ENCODE measurements at places on chromosomes 2 and 18.

DNA sequence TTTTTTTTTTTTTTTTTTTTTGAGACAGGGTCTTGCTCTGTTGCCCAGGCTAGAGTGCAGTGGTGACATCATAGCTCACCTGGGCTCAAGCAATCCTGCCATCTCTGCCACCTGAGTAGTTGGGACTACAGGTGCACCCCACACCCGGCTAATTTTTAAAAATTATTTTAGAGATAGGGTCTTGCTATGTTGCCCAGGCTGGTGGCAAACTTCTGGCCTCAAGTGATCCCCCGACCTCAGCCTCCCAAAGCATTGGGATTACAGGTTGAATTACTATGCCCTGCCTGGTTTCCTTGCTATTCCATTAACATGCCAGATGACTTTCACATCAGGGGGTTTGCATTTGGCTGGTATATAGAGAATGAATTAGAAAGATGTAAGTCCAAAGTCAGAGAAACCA, 253.2 kb downstream of the CAMKMT start:
- DNase-seq, result no peak

- no peak for DNase-seq
These were observed 79.4 kb downstream of the GFPT1 start for GRCh38 chr2:69307579-69308064.

DNA sequence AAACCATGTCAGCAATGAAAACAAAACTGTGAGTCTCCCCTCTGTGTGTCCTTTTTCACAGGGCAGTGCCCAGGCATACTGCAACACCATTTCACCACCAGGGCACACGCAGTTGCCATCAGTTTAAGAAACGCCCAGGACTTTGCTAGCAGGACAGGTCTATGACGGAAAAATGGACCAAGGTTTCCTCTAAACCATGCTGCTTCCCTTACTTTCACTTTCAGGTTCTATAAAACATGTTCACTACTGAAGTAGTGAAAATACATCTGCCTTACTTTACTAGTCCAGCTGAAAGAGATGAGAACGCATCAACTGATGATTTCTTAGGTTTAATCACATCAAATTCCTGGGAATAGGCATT, 110.5 kb downstream of the TCF4 start:
- DNase-seq, result no peak

GRCh38 chr18:45174629-45175136, 440.6 kb upstream of the SLC14A2 start:
- DNase-seq, result no peak

DNA sequence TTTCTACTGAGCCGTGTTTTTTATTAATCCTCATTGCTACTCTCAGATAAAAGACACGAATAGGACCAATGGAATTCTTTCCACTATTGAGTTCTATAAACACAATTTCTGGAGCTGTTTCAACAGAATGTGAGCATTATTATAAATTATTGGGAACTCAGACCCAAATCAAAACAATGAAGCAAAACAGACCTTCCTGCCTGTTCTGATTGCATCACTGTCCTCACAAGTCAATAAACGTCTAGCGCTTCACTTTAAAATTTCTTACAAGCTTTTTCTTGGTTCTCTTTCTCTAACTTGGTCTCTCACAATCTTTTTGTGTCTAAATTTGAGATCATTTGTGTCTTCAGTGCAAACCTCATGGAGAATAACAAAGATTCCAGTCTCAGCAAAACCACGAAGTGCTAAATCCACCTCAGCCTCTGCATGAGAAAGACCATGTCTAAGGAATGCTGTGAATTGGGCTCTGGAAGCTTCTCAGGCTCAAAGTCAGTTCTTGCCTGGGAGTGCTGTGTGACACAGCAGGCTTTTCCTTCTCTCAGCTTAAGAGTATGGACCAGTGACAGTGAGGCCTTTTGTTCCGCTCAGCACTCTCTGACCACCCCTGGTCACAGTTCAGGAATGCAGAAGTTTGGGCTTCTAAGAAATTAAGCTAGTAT, 22.8 kb downstream of the ARHGAP28 start:
- DNase-seq, result no peak

DNA sequence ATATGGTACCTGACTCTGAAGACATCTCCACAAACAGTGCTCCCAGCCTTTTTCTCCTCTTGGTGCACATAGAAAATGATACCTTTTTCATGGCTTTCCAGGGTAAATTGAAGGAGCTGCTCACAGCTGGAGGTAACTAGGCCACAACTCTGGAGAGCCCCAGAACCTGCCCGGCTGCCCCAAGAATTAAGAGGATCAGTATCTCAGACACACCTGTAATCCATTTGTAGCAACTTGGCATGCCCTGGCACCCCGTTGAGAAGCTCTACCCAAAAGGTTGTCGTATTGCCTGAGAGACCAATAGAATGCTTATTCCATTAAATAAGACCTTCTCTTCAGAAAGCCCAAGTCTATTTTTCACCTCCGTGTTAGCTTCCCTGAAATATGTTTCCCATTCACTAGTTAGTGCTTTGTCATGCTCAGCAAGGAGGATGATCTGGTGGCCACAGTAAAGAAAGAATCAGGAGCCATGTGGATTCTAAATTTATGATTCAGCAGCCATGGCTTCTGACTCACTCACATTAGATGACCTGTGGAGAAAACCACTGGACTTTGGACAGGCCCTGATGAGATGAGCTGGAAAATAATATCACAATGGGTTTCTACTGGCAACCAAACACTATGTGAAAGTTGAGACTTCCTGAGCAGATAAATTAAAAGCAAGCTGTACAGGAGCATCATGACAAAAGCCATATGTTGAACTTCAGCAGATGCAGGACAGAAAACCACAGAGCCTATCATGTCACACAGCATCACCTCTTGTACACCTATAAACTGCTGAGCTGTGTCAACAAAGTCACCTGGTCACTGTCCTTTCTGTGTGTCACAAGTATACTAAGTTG, 253.3 kb upstream of the OSR1 start:
- DNase-seq, result no peak

DNA sequence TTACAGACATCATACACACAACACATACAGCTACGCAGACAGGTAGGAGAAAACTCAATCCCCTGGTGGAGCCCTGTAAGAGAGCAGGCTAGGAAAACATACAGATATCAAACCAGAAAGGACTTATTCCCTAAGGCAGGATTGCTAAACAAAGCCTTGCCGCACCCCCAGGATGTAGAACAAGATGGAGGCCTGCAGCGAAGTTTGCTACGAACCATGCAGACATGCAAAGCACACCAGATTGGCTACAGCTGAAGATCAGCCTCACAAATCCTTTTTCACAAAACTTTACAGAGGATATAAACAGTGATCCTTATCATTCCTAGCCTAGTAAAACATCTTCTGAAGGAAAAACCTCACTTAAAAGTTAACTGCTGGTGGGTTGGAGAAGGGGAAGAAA, 28.3 kb downstream of the C18orf54 start:
- no peak for DNase-seq

DNA sequence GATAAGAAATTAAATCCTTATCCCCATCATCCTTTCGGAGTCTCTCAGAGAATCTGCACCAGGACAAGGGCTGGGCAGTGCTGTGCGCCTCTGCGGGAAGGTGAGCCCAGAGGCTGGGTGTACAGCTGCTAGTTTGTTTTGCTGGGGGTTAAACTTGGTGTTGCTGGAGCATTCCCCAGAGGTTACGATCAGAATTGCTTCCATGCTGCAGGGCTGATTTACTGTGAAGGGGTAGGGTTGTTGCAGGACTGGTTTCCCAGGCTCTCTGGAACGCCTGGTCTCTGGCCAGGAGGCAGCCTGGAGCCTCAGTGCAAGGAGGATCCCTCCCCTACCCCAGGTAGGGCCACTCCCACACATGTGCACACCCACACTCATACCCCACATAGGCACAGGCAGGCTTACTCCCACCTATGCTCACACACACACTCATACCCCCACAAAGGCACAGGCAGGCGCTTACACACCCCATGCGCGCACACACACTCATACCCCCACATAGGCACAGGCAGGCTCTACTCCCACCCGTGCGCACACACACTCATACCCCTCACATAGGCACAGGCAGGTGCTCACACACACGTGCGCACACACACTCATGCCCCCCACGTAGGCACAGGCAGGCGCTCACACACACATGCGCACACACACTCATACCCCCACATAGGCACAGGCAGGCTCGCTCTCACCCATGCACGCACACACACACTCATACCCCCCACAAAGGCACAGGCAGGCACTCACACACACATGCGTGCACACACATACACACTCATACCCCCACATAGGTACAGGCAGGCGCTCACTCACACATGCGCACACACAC, 11.3 kb downstream of the CNNM4 start:
- no peak for DNase-seq

DNA sequence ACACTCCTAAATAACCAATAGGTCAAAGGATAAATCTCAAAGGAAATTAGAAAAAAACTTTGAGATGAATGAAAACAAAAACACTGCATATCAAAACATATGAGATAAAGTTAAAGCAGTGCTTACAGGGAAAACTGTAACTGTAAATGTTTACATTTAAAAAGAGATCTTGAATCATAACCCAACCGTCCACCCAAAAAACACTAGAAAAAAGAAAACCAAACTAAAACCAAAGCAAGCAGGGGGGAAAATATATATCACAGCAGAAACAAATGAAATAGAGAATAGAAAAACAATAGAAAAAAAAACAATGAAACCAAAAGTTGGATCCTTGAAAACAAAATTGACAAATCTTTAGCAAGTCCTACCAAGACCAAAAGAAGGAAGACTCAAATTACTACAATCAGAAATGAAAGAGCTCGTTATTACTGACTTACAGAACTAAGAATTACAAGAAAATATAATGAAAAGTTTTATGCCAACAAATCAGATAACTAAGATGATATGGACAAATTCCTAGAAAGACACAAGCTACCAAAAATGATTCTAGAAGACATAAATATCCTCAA, 65.6 kb downstream of the TLK1 start:
- DNase-seq, result no peak

DNA sequence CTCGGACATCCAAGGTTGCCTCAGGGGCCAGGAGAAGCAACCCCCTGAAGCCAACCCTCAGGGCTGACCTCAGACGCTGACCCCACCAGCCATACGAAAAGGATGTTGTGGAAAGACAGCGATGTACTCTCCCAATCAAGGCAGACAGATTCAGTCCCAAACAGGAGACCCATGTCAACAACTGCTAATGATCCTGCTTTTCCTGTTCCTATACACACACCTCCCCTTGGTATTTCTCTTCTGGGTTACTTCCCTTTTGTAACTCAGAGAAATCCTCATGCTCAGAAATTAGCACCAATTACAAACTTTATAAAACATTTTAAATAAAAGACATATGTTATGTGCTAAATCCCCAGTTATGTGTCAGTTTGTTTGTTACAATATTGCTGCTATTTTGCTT, 120.8 kb downstream of the PID1 start:
- no peak for DNase-seq

- DNase-seq, result no peak
These were observed 21.7 kb downstream of the NR4A2 start for GRCh38 chr2:156310773-156311172.

- no peak for DNase-seq
These were observed 27.1 kb upstream of the MARCO start for GRCh38 chr2:118914721-118915453.

DNA sequence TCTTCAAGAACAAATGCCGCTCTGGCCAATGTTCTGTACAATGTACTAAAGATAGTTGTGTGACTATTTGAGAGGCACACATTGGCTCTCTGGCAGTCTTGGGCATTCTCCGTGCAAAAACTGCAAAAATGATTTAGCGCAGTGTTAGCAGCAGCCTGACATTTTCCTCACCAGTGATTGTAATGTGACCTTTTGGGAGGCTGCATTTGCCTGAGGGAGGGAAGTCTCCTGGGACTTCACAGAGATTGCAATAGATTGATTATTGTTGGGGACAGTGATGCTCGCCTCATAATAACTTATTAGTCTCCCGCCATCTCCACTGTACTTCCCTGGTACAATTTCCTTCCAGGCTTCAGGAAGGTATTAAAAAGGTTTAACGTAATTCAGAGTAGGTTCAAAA, 149.2 kb downstream of the UXS1 start:
- no peak for DNase-seq

DNA sequence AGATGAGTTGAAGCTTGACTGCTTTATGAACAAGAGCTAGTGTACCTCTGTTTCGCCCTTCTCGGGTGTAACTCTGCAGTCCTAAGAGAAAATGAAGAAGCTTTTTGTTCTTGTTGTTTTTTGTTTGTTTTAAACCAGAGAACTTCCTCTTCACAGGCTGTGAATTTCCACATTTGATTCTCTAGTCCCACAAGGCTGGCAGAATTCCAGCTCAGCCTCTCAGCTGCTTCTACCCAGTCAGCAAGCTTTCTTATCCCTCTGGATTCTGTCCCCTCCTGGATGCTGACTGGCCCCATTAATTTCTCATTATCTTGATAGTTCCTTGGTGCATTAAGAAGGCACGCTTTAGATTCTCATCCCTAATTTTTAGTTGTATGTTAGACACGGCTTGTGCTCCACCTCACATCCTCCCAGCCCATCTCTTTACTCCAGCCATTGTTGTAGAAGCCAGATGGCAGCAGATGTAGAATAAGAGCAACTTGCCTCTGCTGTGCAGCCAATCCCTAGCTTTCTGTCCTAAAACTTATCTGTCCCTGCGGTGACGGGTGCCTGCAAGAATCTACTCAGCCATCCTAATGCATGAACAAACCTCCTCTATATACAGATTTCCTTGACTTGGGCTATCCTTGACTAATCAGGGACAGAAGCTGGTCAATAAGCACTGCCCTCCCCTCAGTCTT, 12.3 kb upstream of the RESP18 start:
- no peak for DNase-seq

- DNase-seq, result peak; percentile 48
These were observed 5.4 kb downstream of the HS6ST1 start for GRCh38 chr2:128313091-128313836.

- no peak for DNase-seq
These were observed 29.9 kb upstream of the RMDN2 start for GRCh38 chr2:37895140-37895539.

DNA sequence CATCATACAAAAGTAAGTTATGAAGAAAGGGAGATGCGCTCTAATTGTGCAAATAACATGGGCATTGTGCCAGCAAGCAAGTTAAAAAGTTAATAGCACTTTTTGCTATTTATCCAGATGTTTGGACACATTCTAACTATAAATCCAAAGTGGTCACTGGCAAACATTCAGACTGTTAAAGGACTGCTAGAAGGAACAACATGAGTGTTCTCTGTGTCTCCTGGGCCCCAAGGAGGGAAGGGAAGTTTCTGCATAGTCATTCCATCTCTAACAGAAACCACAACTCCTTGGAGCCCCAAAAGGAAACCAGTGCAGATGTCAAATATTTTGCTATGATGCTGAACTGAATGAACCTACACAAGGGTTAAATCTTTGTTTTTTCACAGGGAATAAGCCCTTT, 213.3 kb upstream of the HNRNPA3 start:
- no peak for DNase-seq

DNA sequence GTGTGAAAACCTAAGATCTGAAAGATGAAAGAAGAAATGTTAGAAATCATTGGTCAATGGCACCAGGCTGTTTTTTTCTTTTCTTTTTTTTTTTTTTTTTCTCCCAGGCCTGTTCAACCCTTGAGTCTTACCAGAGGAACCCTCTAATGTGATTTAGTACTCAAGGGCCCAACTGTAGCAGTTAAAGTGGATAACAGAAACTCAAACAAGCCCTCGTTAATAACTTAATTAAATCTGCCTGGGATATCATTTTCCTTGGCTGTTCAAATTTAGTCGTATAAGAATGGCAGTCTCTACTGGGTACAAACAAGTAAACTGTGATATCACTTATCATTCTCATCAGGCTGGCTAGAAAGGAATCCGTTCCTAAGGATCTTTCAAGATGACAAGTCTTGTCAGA, 16.5 kb downstream of the ARL4C start:
- DNase-seq, result no peak

Data from activated CD8-positive, alpha-beta memory T cell treated with anti-CD3 and anti-CD28 coated beads, Interleukin-2, amount 50 U/mL, for 48 hours (primary cell).